ENCODE measurements at places on chromosomes 2 and 18.

GRCh38 chr2:83261591-83262136 is 1197.4 kb downstream of the SUCLG1 start:
- H3K4me3 ChIP-seq: no peak overlapping the region
- H3K27me3 ChIP-seq: no peaks in the 10 kb centered on the region
- H3K36me3 ChIP-seq: no peaks in the 10 kb centered on the region

- no peak overlapping the region for H3K27ac ChIP-seq
- H3K27me3 ChIP-seq: no peaks in the 10 kb centered on the region
- peak overlapping the region; percentile 82 for H3K4me3 ChIP-seq
- peaks cover 70% of the 10 kb centered on the region for H3K4me1 ChIP-seq
Measured at GRCh38 chr2:96764253-96764637, 3.5 kb downstream of the CNNM4 start.

- no peak for DNase-seq
- H3K36me3 ChIP-seq: no peaks in the 10 kb centered on the region
- H3K27me3 ChIP-seq: no peaks in the 10 kb centered on the region
- H3K27ac ChIP-seq: no peak overlapping the region
- H3K4me3 ChIP-seq: no peak overlapping the region
Measured at GRCh38 chr2:142824756-142825155, 52.7 kb upstream of the KYNU start.

DNA sequence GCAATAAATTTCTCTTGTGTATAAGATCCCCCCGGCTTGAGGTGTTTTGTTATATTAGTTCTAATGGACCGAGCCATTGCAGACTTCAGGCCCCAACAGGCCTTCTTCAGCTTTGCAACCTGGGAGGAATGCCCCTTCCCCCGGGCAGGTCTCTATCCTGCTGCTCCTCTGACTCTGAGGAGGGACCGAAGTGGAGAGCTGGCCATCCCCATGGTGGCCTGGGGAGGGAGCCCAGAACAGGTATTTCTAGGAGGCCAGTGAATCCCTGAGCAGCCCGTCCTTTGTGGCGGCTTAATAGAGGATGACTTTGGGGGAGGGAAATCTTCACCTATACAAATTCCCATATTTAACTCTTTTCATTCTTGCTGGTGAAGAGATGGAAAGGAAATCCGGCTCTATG is 715.8 kb upstream of the SOX11 start:
- H3K4me1 ChIP-seq: no peaks in the 10 kb centered on the region
- no peak overlapping the region for H3K27ac ChIP-seq
- H3K4me3 ChIP-seq: no peak overlapping the region
- no peak for DNase-seq
- no peaks in the 10 kb centered on the region for H3K36me3 ChIP-seq

DNA sequence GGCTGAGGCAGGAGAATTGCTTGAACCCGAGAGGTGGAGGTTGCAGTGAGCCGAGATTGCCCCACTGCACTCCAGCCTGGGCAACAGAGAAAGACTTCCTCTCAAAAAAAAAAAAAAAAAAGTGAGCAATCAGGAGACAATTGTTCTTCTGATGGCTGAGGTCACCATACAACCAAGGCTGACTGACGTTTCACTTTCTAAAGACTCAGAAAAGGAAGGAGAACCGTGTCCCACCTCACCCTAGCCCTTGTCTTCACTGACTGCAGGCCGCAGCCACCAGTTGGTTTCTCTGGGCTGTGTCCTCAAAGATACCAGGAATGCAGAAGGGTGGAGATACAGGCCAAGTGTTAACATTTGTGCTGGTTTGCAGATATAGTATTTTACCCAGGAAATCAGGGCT is 7.7 kb upstream of the SLC35F6 start:
- H3K4me1 ChIP-seq: no peaks in the 10 kb centered on the region
- H3K4me3 ChIP-seq: no peak overlapping the region
- no peak overlapping the region for H3K27ac ChIP-seq
- no peaks in the 10 kb centered on the region for H3K36me3 ChIP-seq
- DNase-seq: no peak

DNA sequence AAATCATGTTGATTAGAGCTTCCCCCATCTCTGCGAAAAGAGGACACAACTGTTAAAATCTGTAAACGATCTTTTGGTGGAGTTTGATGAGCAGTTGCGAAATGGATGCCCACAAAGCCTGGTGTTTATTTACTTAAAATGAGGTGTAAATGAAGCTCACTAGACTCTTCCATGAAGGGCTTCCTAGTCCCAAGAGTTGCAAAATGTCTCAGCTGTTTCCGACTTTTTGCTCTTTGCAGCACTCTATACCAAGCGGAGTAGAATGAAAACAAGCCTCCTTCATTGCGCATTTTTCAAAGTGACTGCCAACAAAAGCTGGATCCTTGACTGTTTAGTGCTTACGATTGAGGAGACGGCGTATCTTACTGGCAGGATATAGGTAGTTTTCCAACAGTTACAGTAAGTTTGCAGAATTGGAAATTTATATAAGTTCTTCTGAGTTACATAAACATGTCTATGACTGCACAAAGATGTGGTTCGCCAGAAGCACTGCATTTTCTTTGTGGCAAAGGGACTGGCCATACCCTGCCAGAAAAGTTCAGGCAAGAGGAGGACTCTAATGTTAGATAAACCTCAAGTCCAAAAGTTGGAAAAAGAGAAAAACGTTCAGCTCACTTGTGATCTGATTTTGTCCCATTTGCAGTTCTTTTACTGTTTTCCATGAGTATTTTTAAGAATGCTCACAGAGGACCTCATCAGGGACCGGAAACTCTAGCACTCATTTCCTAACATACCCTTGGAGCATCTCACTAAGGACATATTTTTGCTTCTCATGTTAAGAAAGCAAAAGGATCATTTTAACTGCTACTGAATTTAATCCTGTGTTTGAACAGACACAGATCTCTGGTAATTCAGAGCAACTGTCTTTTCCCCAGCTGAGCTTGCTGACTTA is 42.7 kb downstream of the COLEC12 start:
- H3K4me1 ChIP-seq: no peaks in the 10 kb centered on the region
- no peak for DNase-seq
- peaks cover 61% of the 10 kb centered on the region for H3K27me3 ChIP-seq
- H3K4me3 ChIP-seq: no peak overlapping the region

DNA sequence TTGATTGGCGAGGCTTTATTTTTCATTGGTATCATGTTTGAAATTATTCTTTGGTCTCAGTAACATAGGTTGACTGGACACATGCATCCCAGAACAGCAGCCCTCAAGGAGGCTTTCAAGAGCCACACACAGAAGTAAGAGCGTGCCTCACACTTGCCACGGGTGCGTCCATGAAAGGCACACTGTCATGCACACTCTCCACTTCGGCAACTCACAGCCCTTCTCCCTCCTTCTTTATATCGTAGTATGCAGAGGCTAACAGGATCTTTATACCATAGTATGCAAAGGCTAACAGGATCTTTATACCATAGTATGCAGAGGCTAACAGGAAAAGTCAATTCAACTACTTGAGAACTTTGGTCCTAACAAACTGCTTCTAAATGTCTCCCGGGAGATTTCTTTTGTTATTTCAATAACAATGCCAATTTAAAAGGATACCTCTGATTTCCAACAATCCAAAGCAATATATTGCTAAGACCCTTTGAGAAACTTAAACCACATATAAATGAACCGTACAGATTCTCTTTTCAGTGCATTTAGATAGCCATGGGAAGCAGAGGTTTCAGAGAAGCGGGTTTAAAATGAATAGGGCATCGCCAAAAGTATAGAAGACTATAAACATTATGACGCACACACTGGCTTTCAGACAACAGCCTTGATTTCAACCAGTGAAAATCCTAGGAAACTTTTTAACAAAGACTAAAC is 26.5 kb upstream of the ZNF516 start:
- peaks cover 77% of the 10 kb centered on the region for H3K27me3 ChIP-seq
- peaks cover 5% of the 10 kb centered on the region for H3K4me1 ChIP-seq
- DNase-seq: no peak
- no peak overlapping the region for H3K4me3 ChIP-seq
- no peaks in the 10 kb centered on the region for H3K36me3 ChIP-seq

DNA sequence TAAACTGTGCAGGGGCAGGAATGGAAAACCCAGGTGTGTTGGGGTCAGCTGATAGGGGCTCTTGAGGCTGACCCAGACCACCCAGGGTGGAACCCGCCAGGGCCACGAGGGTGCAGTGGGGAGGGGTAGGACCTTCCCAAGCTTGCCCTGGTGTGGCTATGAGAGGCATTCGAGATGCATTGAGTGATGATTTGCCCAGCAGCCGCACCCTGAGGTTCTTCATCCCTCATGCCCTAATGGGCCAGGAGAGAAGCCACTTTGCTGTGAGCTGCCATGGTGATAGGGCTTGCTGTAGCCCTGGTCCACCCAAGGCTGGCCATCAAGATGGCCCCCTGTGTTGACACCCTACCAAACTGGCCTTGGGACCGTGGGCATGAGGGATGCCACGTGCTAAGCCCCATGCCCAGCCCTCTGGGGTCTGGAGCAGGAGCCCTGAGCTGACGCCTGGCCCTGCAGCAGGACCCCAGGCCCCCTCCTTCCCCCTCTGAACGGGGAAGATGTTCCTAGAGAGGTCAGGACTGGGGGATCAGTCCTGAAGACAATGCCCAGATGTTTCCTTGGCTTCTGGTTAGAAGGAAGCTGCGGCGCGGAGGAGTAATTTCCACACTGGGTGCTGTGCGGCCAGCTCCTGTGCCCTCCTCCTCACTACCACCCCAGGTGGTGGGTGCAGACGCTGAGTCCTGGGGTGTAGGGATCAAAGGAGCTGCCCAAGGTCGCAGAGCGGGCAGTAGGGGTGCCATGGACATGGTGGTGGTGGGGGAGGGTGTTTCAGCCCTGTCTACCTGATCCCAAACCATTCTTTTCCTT is 122.5 kb upstream of the HDAC4 start:
- H3K4me1 ChIP-seq: no peaks in the 10 kb centered on the region
- H3K27ac ChIP-seq: no peak overlapping the region
- no peaks in the 10 kb centered on the region for H3K36me3 ChIP-seq
- H3K27me3 ChIP-seq: peaks cover 24% of the 10 kb centered on the region
- no peak for DNase-seq
